ENCODE measurements at places on chromosomes 12 and 14.

GRCh38 chr14:84646786-84647500, 883.0 kb upstream of the FLRT2 start:
- DNase-seq = no peak

GRCh38 chr14:96979611-96980074, 182.5 kb downstream of the VRK1 start:
- no peak for DNase-seq

DNA sequence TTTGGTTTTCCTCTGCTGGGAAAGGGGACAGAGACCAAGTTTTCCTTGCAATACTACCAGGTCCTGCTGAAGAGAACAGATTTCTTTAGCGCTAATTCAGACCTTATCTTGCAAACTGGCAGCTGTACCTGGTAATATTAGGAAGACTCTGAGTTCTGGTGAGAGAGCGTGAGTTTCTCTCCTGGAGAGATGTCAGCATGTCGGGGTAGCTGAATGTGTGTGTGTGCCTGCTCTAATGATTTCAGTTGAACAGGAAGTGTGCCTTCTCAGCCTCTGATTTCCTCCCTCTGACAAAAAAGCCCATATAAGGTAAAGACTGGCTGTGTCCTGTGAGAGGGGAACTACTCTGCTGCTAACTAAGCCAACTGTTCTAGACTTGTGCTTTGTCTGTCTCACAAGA, 10.3 kb upstream of the ERP27 start:
- DNase-seq = no peak

- DNase-seq = no peak
These were observed 935 bp upstream of the ADSS1 start for GRCh38 chr14:104722938-104723650.

GRCh38 chr12:71438670-71439361, 782 bp upstream of the LGR5 start:
- no peak for DNase-seq

DNA sequence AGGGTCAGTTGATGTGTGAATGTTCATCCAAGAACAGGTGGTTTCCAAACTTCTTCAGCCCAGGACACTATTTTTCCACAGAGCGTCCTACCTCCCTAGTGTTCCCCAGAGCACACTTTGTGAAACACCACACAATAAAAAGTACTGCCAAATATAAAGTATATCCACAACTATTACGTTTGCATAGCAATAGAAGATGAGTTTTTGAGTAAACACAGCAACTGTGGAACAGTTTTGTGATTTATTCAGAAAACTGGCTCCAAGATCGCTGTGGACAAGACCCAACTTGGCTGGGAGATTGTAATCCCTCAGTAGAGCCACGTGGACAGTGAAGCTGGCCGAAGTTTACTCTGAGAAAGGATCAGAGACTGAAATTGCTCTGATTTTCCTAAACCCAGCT, 14.5 kb upstream of the MAP1LC3B2 start:
- DNase-seq = no peak
